ENCODE measurements at places on chromosomes 1 and 21.

GRCh38 chr1:226702318-226702956 is 36.6 kb downstream of the ITPKB start:
- DNase-seq: no peak

GRCh38 chr1:168084396-168085231 is 52.1 kb downstream of the GPR161 start:
- no peak for DNase-seq

GRCh38 chr1:222618880-222619596 is 1.1 kb downstream of the MIA3 start:
- DNase-seq: no peak

DNA sequence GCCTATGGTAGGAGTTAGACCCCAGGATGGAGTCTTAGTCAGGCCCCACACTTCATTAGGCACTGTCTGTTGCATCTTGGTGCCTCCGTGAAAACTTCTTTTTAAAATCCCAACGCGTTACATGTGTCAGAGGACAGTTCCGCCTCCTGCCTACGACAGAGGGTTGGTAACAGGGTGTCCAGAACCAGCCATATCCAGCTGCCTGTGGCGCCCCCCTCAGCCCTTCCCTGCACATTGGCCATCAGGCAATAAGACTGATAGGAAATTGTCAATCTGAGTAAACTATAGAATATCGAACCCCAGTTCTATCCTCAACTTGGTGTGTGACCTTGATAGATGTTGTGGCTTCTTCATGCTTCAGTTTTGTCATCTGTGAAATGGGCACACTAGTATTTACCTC is 108.6 kb upstream of the CSF3R start:
- no peak for DNase-seq

GRCh38 chr1:238672806-238673205 is 713.6 kb upstream of the CHRM3 start:
- no peak for DNase-seq

Measured in epithelial cell of proximal tubule (primary cell).